ENCODE measurements at places on chromosomes 13 and 19.

DNA sequence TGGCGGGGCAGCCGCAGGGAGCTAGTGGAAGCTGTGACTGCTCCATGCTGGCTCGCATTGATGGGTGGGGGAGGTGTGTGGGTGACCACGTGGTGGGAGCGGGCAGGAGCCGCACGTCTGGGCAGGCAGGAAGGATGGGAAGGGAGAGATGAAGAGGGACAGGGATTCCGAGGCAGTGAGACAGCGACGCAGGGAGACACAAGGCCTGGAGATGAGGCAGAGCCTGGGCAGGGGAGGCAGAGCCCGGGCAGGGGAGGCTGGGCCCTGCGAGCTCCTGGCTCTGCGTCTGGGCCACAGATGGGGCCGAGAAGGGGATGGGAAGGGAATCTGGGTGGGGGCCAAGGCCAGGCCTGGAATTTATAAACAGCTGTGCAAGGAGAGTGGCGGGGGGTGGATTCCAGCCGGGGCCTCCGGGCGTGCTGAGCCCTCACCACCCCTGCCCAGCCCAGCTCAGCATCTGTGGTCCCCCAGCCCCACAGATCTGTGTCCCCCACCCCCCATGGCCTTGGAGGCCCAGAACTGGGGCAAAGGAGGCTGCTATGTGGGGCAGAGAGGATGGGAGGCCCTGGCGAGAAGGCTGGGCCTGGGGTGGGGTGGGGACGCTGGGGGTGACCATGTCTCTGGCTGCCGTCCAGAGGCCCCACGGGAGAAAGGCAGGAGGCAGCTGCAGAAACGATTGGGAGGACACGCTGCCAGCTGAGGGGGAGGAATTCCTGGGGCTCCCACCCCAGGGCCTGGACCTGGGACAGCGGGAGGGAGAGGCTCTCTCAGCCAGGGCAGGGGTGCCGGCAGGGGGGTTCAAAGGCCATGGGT lies 6.0 kb downstream of the EHD2 start:
- DNase-seq = no peak

DNA sequence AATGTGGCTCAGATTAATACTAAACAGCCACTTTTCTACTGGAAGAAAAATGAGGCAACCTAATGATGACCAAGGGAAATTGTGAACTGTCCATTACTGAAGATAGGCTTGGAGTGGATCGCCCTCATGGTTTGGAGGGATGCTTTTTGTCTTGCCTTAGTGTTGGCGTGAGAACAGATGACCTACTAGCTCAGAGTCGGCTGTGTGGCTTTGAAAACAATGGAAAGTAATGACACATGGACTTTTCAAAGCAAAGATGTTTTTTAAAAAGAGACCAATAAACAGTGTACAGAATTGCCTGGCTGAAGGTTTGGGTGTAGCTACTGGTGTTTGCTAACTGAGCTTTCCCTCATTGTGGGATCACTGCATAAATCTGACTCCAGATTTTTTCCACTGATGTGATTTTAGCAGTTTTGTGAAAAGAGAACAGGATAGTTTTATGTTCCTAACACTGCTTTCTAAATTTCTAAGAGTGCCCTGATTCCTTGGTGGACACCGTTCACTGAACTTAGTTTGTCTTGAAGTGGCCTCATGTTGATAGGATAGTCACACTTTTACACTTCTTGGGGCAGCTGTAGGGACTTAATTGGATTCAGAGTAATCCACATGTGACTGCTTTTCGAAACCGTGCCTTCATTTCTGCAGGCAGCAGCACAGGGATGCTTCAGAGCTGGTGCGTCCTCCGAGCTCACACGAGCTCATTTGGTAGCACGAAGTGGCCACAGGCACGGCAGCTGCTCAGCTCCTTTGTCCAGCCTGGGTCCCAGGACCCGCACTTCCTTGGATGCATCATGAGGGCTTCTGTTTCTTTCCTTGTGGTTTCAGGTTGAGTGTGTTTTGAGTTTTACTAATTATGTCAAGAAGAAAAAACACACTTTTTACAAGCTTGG lies 4.3 kb downstream of the CEBPG start:
- no peak for DNase-seq

DNA sequence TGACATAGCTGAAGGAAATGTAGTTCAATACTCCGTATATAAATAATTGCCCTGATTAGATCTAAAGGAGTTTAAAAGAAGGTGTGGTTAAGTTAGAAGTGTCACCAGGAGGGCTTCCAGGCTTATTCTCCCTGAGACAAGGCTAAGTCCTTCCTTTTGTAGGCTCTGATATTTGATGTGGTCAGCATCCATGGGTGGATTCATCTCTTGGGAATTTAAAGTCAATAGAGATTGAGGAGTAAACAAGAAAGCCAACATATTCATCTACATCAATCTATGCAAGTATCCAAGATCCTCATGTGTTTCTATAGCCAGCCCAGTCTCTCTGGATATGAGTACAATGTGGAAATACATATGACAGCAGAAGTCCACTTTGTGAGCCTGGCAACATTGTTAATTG lies 76.8 kb downstream of the KCTD12 start:
- no peak for DNase-seq

GRCh38 chr13:97091196-97091595 lies 96.9 kb upstream of the OXGR1 start:
- DNase-seq = no peak

DNA sequence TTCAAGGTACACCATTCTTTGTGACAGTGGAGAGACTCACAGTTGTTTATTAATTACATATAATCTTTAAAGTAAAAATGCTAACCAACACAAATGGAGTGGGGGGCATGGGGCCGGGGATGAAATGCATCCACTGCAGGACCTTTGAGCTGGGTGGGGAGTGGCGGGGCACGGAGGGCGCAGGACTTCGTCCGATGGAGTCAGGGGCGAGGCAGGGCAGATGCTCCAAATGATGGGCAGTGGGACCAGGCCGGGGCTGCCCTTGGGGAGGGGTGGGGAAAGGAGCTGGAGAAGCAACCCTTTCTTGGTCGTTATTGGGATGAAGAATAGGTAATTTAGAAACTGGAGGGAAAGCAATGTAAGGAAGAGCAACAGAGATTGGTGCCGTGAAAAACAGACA lies 220.0 kb downstream of the TEX29 start:
- no peak for DNase-seq

GRCh38 chr13:113897966-113898365 lies 34.1 kb upstream of the GAS6 start:
- no peak for DNase-seq

GRCh38 chr19:1133471-1133929 lies 29.7 kb downstream of the GPX4 start:
- peak; percentile 47 for DNase-seq

- DNase-seq = no peak
Measured at GRCh38 chr13:42405665-42406390, 133.9 kb downstream of the AKAP11 start.

GRCh38 chr13:29978211-29978610 lies 127.8 kb upstream of the UBL3 start:
- DNase-seq = no peak

DNA sequence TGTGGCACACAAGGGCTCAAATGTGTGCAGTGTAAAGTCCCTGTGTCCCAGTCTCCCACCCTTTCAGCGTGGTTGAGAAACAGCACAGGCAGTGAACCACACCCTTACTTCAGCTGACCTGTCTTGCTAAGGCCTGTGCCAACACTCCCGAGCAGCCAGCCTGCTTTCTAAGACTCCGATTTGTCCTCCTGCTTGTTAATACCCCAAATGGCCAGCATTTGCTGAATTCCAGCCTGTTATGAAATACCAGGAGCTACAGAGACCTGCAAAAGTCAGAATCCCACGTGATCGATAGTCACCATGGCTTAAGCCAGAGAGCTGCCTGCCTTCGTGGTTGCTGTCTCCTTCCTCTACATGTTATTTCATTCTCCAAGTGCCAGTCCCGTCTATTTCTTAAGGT lies 200.5 kb downstream of the FGF9 start:
- no peak for DNase-seq

GRCh38 chr13:68440874-68441273 lies 1210.7 kb upstream of the PCDH9 start:
- no peak for DNase-seq

GRCh38 chr19:7970716-7971448 lies 27.4 kb upstream of the TIMM44 start:
- DNase-seq = no peak

GRCh38 chr13:111326981-111327642 lies 6.7 kb downstream of the TEX29 start:
- no peak for DNase-seq

DNA sequence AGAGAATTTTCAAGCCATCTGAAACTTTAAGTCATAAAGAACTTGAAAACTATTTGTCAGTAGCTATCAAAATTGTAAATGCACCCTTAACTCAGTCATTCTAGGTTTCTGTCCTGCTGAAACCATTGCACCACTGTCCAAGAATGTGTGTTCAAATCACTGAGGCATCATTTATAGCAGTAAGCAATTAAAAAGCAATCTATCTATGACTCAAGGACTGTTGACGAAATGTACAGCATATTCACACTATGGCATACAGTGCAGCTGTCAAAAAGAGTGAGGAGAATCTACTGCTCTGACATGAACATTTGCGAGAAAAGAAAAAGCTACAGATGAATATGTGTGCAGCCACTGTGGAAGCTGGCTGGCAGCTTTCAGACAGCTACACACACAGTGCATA lies 71.2 kb downstream of the ING1 start:
- DNase-seq = no peak

- DNase-seq = no peak
Measured at GRCh38 chr13:106287351-106287750, 248.1 kb downstream of the EFNB2 start.

DNA sequence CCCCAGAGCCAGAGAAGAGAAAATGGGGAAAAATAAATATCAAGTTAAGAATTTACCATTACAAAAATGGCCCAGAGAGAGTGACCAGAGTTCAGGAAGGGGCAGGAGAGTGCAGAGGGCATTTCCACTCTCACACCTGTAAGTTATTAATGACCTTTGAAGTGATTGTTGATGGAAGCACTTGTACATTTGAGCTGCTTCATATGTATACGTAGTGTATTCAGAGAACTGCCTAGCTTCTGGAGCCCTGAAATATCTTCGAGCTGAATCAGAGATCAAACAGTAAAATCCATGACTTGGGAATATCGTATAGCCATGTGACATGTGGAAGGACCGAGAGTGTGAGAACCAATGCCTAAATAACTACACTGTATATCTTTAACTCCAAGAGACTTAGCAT lies 49.2 kb upstream of the PCCA start:
- DNase-seq = no peak

- DNase-seq = no peak
Measured at GRCh38 chr19:30565636-30566035, 193.5 kb downstream of the ZNF536 start.

GRCh38 chr19:16594131-16594586 lies 21.9 kb upstream of the SLC35E1 start:
- no peak for DNase-seq

- DNase-seq = no peak
Measured at GRCh38 chr19:30068528-30069395, 126.7 kb downstream of the URI1 start.

- DNase-seq = no peak
Measured at GRCh38 chr19:55552206-55552605, 6.9 kb upstream of the SBK3 start.

DNA sequence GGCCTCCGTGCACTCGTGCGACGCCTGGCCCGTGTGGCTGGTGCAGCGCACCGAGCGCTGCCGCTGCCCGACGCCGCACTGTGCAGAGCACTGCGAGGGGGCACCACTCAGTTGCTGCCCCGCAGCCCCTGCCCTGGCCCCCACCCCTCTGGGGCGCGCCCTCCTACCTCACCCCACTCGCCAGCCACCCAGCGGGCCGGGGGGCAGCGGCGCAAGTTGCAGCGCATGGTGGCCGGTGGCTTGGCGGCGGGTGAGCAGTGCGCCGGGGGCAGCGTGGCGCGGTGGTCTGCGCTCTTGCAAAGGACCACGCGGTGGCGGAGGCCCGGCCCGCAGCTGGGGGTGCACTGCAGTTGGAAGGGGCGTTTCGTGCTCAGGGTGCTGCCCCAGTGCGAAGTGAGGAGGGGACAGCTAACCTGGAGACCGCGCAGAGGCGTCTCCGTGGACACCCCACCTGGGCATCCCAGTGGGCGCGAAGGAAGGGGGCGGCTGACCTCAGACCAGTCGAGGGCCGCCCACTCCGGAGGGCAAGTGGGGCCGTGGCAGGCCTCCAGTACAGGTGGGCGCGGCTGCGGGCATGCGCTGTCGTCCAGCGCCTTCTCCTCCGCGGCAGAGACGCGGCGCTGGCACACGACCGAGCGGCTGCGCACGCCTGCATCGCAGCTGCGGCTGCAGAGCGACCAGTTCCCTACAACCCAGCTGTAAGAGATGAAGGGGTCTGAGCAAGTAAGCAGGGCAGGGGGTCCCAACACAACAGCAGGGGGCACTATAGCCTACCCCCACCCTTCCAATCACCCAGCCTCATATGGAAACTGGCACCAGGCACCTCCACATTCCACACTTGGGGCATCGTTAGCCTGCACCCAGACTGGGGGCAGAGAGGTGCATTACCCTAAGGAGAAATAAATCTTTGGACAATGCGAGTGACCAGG lies 8.0 kb upstream of the MYO1F start:
- no peak for DNase-seq

DNA sequence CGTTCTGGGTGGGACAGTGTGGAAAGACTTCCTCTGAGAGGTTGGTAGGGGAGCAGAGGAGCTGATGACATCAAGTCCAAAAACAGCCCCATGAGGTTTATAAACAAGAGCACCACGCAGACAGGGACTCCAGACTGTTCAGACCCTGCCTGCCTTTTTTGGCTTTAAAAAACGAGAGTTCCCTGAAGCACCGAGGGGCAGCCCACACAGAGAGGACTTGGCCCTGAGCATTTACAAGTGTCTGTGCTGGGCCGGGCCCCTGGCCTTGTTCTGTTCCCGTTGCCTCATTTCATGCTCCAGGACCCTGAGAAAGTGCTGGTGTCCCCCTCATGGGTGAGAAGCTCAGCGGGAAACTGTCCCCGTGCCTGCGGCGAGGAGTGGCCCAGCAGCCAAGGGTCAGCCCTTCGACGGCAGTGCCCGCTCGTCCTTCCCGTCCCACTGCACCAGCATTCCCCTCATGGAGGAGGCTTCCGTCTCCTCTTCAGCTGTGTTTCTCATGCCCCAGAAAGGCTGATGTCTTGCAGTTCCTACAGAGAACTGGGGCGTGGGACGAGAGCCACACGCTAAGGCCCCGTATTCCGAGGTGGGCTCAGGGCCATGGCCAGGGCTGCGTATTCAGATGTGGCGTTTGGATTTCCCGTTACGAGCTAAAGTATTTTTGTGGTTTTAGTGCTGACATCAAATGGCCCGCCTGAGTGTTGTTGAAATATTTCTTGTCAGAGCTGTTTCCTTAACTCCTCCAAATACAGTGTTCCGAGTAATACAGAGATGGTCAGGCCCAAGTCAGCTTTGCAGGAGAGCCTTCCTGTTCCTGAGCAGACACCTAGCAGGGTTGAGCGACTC lies 93.5 kb downstream of the ATP11A start:
- no peak for DNase-seq
